T1000 (cell line): ENCODE measurements at places on chromosomes 4 and X.

GRCh38 chr4:74414149-74414809 is 30.7 kb upstream of the AREG start:
- DNase-seq: no peak

DNA sequence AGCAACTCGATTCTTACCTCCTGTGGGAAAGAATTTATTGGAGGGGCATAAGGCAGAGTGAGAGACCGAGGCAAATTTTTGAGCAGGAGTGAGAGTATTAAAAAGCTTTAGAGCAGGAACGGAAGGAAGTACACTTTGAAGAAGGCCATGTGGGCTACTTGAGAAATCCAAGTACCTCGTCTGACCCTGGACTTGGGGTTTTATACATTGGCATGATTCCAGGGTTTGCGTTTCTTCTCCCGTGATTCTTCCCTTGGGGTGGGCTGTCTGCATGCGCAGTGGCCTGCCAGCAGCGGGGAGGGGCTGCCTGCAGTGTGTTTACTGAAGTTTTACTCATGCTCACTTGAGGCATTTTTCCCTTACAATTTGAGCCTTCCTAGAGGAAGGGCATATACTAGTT is 3.4 kb downstream of the GALNT7 start:
- no peak for DNase-seq

DNA sequence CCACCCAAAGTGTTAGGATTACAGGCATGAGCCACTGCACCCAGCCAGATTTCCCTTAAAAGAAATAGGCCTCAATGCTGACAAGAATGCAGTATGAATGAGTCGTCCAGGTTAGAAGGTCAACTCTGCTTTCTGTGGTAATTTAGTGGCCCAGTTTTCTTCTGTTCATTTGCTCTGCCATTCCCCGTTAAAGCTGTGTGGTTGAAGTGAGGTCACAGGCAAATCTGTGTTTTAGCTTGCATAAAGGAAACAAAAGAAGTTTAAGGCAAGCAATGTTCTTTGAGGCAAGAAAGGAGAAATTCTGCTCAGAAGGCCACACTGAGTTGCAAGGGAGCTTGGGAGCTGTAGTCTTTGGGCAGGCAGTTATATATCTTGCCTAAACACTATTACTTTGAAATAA is 176.8 kb downstream of the LARP7 start:
- no peak for DNase-seq

- DNase-seq: no peak
Observed at GRCh38 chr4:2280531-2281300, 18.8 kb upstream of the MXD4 start.

- no peak for DNase-seq
Observed at GRCh38 chr4:57710053-57710452, 599.9 kb upstream of the IGFBP7 start.

- no peak for DNase-seq
Observed at GRCh38 chr4:2663275-2663674, 92.9 kb downstream of the TNIP2 start.

DNA sequence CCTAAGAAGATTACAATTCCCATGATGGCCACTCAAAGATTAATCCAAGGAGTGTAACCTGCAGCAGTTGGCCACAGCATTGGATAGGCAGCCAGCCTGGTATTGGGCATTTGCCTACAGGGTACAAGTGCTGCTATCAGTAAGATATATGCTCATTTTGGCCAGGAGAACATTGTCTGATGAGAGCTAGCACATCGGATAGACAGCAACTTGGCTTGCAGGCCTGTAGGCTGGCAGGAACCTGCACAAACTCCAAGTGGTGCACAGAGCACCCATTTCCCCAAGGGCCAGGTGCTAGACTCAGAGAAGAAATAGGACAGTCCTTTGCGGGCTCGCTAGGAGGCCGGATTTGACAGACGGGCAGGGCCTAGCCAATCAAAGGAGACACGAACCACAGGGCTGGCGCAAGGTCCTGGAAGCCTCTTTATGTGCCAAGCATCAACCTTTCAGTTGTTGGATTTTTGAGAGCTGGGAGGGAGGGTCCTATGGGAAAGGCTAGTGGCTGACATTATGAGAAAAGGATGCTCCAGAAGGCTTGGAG is 11.7 kb upstream of the AP1AR start:
- no peak for DNase-seq

GRCh38 chrX:119676949-119677653 is 15.9 kb downstream of the SEPTIN6 start:
- DNase-seq: no peak

DNA sequence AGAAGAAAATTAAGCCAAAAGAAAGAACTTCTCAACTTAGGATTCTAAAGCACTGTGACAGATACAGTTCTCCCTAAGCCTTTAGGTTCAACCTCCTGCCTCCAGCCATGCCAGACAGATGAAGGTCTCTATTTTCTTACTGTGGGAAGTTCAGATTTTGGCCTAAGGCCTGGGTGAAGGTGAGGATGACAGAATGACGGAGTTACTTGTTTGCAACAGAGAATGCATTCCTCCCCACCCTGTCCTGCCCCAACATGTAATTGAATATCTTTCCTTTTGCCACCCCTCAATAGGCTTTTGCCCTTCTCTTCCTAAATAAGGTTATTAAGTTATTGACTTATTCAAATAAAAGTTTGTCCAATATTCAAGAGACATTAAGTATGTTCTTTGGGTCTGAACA is 25.6 kb downstream of the SLC16A2 start:
- DNase-seq: no peak

GRCh38 chr4:6338175-6338950 is 68.7 kb downstream of the WFS1 start:
- no peak for DNase-seq

DNA sequence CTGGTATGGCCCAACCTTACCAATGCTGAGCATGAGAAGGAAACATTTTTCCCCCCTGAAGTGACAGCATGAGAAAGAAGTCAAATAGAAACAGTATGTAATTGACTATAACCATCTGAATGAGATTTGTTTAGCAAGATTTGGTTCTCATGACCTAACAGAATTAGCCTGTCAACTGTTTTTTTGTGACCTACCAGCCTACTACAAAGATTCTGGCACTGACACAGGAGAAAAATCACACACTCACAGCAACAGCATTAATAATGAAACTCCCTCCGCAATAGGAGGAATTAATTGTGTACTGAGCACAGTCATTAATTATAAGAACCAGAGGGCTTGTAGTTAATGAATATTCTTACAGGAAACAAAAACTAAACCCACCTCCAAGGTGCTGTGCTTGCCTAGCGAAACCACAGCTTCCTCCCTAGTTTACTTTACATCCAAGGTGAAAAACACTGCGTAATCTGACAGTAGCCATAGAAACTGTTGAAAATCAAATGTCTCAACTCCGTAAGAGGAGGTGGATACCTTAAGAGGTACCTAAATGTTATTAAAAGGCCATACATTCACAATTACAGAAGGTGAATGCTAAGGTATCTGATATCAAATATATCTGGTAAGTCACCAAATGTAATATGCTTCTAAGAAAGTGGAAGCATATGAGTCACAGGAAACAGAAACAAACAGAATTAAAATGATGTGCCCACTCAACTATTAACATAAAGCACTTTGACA is 34.9 kb downstream of the MMRN1 start:
- no peak for DNase-seq

GRCh38 chr4:144902614-144903013 is 195.4 kb downstream of the ANAPC10 start:
- DNase-seq: no peak

- DNase-seq: no peak
Observed at GRCh38 chr4:20288846-20289512, 37.3 kb downstream of the SLIT2 start.

DNA sequence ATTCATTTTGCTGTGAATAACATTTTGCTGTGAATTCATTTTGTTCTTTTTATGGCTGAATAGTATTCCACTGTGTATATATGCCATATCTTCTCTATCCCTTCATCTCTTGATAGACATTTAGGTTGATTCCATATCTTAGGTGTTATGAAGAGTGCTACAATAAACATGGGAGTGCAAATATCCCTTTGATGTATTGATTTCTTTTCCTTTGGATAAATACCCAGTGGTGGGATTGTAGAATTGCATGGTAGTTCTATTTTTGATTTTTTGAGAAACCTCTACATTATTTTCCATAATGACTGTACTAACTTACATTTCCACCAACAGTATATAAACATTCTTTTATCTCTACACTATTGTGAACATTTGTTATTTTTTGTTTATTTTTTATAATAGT is 555.9 kb downstream of the PDHA2 start:
- DNase-seq: no peak

GRCh38 chr4:123120473-123120872 is 198.1 kb upstream of the NUDT6 start:
- DNase-seq: no peak

GRCh38 chr4:165393704-165394103 is 14.9 kb downstream of the CPE start:
- DNase-seq: no peak

- no peak for DNase-seq
Observed at GRCh38 chr4:151744614-151745013, 16.2 kb downstream of the GATB start.

DNA sequence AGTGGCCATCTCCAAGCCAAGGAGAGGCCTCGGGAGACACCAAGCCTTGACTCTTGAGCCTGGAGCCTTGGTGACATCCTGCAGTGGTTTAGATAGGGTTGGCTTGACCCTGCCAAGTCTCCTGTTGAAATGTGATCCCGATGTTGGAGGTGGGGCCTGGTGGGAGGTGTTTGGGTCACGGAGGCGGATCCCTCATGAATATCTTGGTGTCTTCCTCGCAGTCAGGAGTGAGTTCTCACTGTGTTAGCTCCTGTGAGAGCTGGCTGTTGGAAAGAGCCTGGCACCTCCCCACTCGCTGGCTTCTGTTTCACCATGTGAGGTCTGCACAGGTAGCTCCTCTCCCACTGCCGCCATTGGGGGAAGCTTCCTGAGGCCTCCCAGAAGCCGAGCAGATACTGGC is 38.8 kb downstream of the ADRA2C start:
- DNase-seq: no peak

DNA sequence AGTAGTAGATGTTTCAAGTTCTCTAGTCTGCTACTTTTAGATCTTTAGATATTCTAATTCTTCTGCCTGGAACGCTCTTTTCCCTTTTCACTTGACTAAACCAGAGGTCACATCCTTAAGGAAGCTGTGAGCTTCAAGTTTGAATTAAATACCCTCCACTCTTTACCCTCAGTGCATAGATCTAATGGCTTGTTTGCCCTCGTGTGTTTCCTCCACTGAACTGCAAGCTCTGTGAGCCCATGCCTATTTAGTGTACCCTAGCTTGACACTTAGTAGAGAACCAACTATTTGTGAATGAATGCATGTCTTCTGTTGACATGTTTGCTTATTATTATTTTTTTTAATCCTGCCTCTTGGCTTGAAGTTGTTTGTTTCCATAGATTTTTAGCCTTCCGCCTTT is 138.3 kb downstream of the PDE5A start:
- DNase-seq: no peak

DNA sequence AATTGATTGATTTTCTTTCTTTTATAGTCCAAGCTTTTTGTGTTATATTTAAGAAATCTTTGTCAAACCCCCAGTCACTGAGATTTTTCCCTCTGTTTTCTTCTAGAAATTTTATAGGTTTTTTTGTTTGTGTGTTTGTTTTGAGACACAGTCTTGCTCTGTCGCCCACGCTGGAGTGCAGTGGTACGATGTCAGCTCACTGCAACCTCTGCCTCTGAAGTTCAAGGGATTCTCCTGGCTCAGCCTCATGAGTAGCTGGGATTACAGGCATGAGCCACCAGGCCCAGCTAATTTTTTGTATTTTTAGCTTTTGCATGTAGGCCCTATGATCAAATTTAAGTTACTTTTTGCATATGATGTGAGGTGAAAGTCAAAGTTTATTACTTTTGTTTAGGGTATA is 20.9 kb upstream of the FBXW7 start:
- DNase-seq: no peak

- no peak for DNase-seq
Observed at GRCh38 chr4:83172371-83172770, 57.8 kb upstream of the PLAC8 start.

DNA sequence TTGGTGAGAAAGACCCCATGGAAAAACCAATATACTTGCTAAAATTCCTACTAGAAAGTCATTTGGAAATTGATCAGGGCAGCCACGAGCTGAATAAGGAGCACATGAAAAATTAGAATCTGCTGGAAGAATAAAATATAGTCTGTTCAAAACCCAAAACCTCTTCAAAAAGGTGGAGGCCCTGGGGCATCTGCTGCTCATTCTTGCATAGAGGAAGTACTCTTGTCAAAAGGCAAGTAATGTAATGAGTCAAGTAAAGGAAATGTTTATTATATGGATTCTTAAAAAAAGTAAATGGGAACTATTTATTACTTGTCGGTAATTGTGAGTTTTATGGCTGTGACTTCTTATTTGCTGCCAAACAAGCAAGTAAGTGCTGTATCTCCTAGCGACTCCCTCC is 109.5 kb downstream of the GK start:
- no peak for DNase-seq

DNA sequence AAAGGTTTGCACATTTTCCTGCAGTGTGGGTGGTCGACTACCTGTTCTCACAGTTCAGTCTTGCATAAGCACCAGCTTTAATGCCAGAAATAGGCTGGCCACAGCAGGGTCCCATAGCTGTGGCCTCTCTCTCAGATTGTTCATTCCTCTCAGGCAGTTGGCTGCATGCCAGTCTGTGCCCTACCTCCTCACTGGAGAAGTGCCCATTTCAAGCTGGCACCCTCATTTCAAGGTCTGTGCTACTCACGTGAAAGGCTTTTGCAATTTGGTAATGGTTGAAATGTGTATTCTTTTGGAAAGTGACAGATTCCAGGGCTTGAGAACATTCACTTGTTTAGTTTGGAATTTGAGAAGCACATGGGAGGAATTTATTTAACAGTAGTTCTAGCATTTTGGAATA is 28.9 kb upstream of the MTMR1 start:
- DNase-seq: no peak

GRCh38 chrX:132209527-132209926 is 9.7 kb downstream of the RAP2C start:
- DNase-seq: no peak

GRCh38 chr4:5718411-5718810 is 7.4 kb downstream of the EVC start:
- DNase-seq: no peak

DNA sequence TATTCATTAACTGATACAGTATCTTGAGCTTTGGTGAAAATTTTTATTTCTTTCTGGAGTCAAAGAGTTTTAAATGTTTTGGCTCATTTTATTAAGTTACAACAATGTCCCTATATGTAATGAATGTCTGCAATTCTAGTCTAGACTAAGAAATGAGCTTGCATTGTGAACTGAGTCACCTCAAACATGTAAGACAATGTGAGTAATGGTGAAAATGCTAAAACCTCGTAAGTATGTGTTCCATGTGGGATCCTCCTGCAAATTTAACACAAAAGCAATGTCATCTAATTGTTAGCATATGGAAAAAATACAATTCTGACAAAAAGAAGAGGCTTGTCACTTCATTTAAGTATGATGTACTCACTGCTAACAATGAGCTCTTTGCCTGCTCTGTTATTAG is 480.5 kb upstream of the FSTL5 start:
- DNase-seq: no peak
